ENCODE measurements at places on chromosomes 1 and 21.

GRCh38 chr1:154445040-154445472 lies 39.9 kb downstream of the IL6R start:
- DNase-seq: no peak

DNA sequence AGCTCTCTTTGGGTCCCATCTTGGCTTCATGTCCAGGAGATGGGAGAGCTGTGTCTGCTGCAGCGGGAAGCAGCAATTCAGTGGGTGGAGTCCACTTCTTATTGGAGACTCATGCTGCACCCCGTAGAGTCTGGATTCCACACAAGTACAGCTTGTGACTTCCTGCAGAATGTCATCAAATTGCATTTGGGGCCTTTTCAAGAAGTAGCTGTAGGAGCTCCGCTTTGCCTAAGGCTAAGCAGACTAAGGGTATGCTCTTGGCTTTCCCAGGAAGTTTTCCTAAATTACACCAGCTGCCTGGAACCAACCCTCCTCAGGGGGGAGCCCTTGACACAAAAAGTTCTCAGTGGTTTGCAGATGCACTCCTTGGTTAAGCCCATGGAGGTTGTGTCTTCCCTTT lies 5.7 kb upstream of the MOB3C start:
- DNase-seq: no peak

DNA sequence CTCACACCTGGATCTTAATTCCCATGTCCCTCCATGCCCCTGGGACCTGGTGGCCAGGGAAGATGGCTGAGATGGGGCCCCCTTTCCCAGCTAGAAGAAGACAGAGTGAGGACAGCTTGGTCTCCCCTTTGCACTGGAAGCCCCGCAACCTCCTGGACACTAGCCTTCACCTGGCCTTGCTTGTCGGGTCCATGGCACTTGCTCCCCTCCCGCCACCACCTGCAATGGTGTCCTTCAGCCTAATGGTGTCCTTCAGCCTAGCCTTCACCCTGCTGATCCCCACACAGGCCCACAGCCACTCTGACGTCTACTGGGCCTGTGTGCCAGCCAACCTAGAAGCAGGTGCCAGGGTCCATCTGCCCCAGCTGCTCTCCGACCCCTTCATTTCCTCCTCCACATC lies 45.9 kb upstream of the EDN2 start:
- no peak for DNase-seq

GRCh38 chr21:25515484-25516405 lies 91.5 kb downstream of the MRPL39 start:
- DNase-seq: no peak

DNA sequence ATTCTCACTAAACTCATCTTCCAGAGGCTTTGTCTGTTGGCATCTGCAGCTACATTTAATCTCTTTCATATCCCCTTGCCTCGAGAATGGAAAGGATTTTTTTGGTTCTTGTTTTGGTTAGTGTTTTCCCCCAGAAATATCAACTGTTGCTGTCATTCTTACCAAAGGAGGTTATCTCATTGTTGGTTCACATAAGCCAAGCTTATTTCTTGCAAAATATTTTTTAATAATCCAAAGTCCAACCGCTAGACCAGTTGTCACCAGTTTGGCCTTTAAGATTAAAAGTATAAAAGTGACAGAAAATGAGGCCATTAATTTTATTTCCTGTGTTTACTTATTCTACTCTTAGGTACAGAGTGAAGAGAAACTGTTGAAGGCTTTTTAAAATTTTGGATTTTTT lies 66.5 kb upstream of the PROX1 start:
- DNase-seq: no peak

- no peak for DNase-seq
Observed at GRCh38 chr1:18132711-18133541, 25.3 kb downstream of the IGSF21 start.

DNA sequence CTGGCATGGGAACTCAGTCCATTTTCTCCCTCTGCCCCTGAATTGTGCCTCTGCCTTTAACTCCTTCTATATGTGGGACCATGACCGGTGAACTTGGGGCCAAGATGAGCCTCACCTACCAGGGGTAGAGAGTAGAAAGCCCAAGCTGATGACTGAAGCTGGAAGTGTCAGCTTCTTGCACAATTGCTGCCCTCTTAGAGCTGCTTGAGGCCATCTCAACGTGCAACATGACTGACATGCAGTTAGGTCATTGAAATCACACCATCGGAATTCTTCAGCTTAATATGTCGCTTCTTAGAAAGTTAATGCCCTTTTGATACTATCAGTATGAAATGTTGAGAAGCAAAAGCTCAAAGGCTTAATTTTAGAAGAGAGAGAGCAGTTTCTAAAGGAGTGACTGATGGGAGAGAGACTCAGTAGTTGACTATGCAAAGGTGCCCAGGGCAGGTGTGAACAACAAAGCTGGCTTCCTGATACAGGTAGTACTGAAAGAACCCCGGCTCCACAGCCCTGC lies 89.4 kb upstream of the UBE2U start:
- DNase-seq: no peak

DNA sequence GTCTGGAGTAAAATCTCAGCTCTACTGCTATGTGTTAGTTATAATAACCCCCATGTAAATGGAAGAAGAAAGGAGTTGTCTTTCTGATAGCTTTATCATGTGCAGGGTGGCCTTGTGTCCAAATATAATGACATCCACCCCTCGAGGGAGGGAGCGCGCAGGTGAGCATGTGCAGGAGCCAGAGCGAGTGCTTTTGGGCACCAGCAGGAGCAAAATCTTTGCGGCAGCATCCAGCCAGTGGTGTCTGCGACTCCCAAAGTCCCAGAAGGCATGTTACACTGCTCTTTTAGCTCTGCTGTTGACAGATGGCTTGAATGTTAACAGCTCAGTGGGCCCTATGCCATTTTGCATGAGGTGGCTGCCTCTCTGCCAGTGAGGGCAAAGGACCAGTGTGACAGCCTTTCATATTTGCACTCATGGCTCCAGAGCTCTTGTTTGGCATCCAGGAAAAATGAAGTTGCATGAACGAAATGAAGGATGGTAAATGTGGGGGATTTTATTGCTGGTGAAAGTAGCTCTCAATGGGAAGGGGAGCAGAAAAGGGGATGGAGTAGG lies 146.7 kb downstream of the HMCN1 start:
- no peak for DNase-seq

- DNase-seq: no peak
Observed at GRCh38 chr1:53919675-53920066, 25.7 kb downstream of the DIO1 start.

DNA sequence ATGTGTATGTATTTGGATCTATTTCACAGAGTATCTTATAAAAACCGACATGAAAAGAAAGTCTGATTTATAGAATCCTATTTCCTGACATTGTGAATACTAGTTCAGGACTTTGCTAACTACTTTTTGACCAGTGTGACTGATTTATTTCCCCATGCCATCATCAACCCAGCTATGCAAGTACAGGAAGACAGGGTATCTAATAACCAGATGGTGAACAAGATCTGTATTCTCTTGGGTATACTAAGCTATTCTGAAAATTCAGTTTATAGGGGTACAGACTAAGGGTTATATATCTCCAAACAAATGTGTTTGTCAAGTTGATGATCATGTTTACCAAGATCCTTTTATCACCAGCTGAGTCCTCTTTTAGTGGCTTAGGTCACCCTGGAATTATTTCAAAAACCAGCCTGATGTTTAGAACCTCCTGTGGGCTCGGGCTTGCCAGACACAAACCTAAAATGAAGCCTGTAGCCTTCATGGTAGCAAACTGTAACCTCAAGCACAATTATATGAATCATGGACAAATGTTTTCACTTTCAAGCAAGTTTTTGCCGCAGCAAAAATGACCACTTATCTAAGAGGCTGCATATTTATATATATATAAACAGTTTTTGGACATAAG lies 185.1 kb downstream of the FGGY start:
- DNase-seq: no peak

- no peak for DNase-seq
Observed at GRCh38 chr1:93186667-93187066, 6.1 kb downstream of the CCDC18 start.

GRCh38 chr1:229412056-229412455 lies 21.8 kb downstream of the ACTA1 start:
- no peak for DNase-seq

DNA sequence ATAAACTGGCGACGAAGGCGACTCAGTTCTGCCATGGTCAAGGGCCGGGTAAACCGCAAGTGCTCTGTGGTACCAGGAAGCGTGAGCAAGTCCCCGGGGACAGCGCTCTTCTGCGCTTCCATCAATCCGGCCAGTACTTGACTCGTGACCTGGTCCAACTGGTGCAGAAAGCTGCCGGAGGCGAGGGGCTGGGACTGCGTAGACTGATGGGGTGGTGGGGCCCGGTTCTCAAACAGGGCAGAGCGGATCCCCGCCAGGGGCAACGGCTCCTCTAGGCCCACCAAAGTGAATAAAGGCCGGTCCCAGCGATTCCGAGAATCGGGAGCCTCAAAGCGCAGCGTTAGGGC lies 852 bp downstream of the KTI12 start:
- DNase-seq: peak; percentile 59

GRCh38 chr1:244353551-244354091 lies 98.1 kb downstream of the ADSS2 start:
- DNase-seq: no peak

- no peak for DNase-seq
Observed at GRCh38 chr1:1250786-1251284, 4.3 kb upstream of the C1QTNF12 start.

- no peak for DNase-seq
Observed at GRCh38 chr1:12456979-12457378, 161.0 kb downstream of the DHRS3 start.

DNA sequence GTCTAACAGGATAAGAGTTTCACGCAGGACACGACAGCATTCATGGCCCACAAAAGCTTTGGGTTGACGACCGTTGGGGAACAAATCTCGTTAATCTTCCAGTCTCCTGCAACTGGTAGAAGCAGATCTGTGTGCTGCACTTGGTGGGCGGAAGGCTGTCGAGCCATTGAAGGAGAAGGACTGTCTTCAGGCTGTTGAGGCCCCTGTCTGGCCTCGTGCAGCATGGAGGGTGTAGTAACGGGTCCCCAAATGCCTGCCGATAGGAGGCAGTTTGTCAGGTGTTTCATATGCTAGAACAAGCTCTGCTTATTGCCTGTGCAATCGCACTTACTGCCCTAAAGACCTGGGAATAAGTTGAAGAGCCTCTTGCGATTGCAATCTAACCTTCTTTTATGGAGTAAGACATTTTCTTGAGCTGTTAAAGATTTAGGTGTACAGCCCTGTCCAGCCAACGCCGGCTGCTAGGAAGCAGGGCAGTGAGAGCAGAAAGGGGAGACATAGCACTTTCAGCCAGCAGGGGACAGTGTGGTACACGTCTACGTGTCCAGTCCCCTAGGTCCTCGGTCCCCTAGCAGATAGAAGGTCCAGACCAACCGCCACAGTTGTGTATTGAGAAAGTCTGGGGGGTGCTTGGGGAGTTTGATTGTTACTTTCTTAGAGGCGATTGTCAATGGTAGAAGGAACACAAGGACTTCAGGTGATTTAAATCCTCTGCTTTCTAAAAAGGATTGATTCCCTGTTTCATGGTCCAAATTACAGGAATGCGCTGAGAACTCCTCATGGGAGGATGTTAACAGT lies 102.3 kb upstream of the TMPRSS2 start:
- peak; percentile 67 for DNase-seq

GRCh38 chr1:2459757-2460156 lies 16.3 kb upstream of the PLCH2 start:
- no peak for DNase-seq

GRCh38 chr1:203033287-203033686 lies 7.0 kb downstream of the PPFIA4 start:
- no peak for DNase-seq

DNA sequence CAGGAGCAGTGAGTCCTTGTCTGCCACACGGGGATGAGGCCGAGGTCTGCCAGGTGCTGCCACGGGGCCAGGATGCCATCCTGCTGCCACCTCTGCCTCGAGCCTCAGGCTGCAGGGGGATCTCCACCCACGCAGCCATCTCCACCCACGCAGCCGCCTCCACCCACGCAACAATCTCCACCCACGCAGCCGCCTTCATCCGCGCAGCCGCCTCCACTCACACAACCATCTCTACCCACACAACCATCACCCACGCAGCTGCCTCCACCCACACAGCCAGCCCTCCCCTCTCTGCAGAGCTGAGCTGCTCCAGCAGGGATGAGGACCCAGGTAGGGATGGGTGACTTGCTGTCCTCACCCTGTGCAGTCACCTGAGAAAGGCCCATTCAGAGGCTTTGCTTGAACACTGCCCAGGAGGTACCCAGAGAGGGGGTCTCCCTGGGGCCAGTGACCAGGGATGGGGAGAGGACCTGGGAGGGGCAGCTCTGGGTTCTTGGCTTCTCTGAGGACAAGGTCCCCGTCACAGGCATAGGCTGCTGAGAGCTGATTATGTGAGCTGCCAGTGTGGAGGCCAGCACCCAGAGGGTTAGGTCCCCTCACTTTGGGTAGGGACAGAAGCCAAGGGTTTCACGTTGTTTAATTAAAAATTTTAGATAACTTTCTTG lies 46.6 kb upstream of the TTC34 start:
- no peak for DNase-seq

DNA sequence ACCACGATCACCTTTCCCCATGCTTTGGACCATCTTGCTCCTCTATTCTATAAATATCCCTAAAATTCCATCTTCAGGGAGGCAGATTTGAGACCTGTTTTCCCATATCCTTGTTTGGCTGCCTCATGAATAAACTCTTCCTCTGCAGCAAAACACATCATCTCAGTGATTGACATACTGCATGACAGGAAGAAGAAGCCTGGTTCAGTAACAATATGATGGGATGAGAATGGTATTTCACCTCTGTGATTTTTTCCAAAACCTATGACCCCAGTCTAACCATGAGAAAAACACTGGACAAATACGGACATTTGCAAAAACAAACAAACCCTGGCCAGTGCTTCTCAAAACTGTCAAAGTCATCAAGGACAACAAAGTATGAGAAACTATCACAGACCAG lies 53.8 kb upstream of the ZSWIM5 start:
- DNase-seq: no peak

- no peak for DNase-seq
Observed at GRCh38 chr1:99281105-99281504, 16.8 kb downstream of the PLPPR4 start.

GRCh38 chr21:28380241-28380640 lies 612.4 kb downstream of the LTN1 start:
- DNase-seq: no peak

- DNase-seq: no peak
Observed at GRCh38 chr1:212315907-212316306, 30.7 kb downstream of the PPP2R5A start.

- no peak for DNase-seq
Observed at GRCh38 chr1:94654031-94654430, 112.5 kb upstream of the F3 start.

DNA sequence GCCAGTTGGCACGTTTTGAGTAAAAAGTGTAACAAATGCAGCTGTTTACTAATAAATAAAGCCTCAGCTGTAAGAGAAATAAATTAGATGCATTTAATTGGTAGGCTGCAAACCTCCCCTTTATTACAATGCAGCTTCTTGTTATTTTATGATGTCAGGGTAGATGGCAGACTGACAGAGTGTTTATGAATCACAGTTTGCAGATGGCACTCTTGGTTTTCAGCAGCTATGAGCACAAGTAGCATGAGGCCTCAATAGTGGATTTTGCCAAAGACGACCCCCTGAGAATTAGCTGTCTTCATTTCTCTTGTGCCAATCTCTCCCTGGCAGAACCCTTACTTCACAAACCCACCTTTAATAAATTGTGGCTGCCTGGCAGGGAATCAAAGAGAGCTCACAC lies 161.2 kb upstream of the C1orf87 start:
- DNase-seq: no peak
